ENCODE measurements at places on chromosomes 2 and 18.

DNA sequence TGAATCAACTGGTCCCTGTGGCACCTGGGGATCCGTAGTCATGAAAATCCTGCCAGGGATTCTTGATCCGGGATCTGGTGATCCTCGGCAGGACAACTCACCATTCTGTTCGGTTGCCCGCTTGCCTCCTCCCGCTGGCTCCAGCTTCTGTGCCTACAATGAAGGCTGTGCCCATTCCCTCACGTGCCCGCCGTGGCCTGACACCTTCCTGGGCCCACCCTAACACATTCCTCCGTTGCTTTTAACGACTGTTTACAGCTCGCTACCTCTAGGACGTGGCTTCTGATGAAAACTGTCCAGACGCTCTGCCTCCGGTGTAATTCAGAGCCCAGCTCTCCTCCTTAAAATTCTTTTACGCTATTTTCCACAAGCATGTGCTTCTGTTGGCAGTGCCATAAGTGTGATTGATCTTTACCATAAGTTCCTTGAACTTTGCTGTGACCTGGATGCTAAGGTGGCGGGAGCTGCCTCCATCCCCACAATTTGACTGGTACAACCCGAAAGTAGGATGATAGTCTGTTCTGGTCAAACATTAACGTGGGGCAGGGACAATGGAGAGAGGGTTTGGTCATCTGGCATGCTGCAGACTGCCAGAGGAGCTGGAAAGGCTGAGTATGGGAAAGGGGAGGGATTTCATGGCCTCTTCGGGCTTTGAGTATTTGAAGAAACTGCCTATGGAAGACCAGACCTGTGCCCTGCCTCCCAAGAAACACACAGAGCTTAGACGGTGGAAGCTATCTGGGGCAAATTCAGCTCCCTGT, 206.8 kb upstream of the TNP1 start:
- DNase-seq: no peak

- no peak for DNase-seq
Observed at GRCh38 chr2:201858281-201859184, 52.2 kb downstream of the CDK15 start.

GRCh38 chr2:29481313-29481712, 366.1 kb downstream of the CLIP4 start:
- DNase-seq: no peak

GRCh38 chr2:95234286-95234785, 27.0 kb downstream of the ZNF892 start:
- DNase-seq: no peak

DNA sequence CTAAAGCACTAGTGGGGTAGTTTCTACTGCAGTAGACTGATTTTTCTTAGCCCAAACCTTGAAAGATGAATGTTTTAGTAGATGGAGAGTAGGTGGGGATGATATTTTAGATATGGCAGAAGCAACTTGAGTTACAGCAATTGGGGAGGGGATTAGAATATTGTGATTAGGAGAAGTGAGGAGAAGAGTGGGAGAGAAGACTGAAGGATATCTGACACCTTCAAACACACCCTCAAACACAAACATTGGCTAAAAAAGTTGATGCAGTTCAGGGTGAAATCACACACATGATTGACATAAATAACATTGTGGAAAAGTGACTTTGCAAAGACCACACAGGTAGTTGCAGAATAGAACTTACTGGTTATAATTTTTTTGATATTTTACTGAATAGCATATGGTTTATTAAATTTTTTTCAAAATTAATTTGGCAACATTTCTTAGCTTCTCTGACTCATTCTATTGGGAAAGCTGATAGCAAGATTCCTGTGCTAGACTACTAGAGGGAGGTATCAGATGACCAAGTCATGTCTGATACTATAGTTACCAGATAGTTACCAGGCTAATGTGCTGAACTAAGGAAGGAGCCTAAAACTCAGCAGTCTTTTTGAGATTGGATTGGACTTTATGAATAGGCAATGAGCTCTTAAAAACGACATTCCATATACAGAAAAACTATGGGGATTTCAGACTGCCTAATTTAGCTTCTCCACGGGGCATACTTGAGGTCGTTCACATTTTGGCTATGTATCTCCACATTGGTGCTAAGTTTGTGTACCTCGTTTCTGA, 73.0 kb downstream of the ACTR3 start:
- no peak for DNase-seq

GRCh38 chr2:112195950-112196349, 57.8 kb downstream of the FBLN7 start:
- no peak for DNase-seq

DNA sequence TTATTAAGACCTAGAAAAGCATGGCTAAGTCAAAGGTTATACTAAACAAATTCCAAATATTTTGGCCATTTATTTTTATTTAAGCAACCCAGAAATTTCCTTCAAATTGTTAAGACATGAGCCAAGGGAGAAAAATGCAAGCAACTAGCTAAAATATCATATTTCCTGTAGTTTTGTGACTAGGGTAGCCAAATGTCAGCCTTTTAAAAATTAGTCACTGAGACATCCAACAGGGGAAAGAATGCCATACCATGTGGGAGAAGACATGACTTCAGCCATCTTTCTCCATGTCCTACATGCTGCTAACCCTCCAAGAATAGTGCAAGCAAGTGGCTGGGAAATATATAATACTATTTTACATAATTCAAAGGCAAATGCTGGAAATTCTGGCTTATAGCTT, 197.9 kb downstream of the DSEL start:
- DNase-seq: no peak

- no peak for DNase-seq
Observed at GRCh38 chr2:58866527-58866926, 625.4 kb upstream of the FANCL start.

- no peak for DNase-seq
Observed at GRCh38 chr2:150557020-150557600, 69.6 kb upstream of the RND3 start.

GRCh38 chr2:208491641-208492040, 85.0 kb downstream of the PTH2R start:
- DNase-seq: no peak

DNA sequence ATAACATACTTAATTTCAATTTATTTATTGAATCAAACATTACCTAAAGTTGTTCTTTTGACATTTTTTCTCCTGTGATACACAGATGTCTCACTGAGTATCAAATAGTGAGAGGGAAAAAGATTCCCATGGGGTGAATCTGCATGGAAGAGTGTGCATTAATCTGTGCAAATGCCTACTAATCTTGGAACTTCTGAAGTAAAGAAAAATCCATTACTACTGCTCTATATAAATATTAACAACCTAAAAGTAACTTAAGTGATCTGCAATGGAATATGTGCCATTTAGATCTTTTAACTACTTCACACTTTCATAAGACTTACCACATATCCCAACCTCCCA, 125.5 kb downstream of the PLCL1 start:
- DNase-seq: no peak
